GM23338 (cell line): ENCODE measurements at places on chromosomes 12 and 14. TPM values are rescaled to one million over a fixed set of nuclear protein-coding genes. Genes with fewer than 3 reads are reported as not detected.
A peak's percentile ranks its signal among the peaks of the same experiment; 100 is the strongest.

DNA sequence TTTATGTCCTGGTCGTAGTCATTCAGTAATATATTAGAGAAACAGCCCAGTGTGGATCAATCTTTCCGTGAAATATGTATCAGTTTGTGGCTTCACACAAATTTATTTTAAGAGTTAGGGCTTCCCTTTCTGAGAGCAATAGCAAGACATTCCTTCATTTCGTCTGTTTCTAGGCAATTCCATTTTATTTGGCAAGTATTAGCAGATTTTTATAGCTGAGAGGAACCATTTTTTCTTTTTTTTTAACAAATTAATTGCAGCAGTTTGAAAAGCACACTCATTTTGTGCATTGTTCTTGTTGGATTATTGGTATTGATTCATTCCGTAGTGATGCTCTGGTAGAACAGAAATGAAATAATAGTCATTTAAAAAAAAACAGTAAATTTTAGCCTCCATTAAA is 132.9 kb downstream of the SRGAP1 start:
- H3K4me3 ChIP-seq, result no peak overlapping the region
- H3K27me3 ChIP-seq, result no peaks in the 10 kb centered on the region
- DNase-seq, result no peak
- no peak overlapping the region for H3K27ac ChIP-seq
- H3K36me3 ChIP-seq, result no peaks in the 10 kb centered on the region

DNA sequence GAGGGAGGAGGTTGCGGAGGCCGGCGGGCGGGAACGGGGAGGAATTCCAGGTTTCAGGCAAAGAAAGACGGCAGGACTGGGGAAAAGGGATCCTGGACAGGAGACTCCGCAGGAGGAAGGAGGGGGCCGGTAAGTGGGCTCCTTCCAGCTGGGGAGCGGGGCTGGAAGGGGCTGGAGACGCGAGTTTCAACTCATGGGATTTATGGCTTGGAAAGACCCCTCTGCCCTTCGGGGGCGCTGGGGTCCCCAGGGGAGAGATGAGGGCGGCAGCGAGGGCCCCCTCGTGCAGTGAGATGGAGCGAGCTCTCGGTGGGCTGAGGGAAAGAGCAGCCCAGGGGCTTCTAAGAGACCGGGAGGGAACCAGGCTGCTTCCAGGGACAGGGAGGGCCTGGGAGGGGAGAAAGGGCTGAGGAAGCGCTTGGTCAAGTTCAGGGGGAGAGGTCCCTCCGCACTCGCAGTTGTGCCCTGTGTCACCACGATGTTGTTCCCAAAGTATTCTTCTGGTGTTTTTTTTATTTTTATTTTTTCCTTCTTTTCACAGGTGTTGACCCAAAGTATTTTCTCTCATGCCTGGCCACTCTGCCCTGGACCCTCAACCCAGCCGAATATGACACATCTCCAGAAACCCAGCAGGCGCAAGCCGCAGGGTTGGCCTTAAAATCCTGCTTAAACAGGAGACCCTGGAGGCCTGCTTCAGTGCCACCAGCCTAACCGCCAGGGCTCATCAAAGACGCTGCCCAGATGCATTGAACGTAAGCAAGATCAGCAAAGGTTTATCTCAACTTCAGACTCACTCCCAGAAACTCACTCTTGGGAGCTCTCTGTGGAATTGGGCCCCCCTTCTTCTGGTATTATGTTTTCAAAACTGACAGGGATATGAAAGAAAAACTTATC is 16.1 kb downstream of the TNFAIP2 start:
- DNase-seq, result peak; percentile 68
- H3K4me3 ChIP-seq, result peak overlapping the region; percentile 75
- H3K4me1 ChIP-seq, result peaks cover 16% of the 10 kb centered on the region
- no peaks in the 10 kb centered on the region for H3K36me3 ChIP-seq
- H3K27me3 ChIP-seq, result peaks cover 32% of the 10 kb centered on the region

ITGA7 gene
- total RNA-seq, result 45.3 and 49.1 TPM in 2 replicates

- DNase-seq, result no peak
- no peak overlapping the region for H3K27ac ChIP-seq
- H3K36me3 ChIP-seq, result no peaks in the 10 kb centered on the region
- no peaks in the 10 kb centered on the region for H3K4me1 ChIP-seq
- H3K4me3 ChIP-seq, result no peak overlapping the region
Observed at GRCh38 chr14:96251656-96252155, 4.3 kb upstream of the BDKRB1 start.

CLEC1B gene
- total RNA-seq, result not detected in 2 replicates

DNA sequence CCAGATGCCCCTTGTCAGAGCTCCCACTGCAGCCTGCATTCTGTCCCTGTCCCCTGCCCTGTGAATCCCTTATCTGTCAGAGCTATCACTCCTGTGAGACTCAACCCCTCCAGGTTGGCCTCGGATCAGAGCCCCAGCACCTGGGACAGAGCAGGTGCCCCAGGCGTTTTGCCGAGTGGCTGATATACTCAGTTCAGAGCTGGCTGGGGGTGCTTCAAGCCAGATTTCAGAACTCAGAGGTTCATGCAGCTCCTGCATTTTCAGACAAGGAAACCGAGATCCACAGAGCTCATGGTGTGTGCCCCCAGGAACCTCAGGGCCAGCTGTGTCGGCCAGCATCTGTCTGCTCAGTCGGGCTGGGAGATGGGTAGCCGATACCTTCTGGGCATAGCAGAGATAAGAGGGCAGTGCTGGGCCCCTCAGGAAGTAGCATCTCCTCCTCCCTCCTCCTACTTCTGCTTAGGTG is 228.0 kb upstream of the RTL1 start:
- no peaks in the 10 kb centered on the region for H3K36me3 ChIP-seq
- no peaks in the 10 kb centered on the region for H3K27me3 ChIP-seq
- no peak overlapping the region for H3K4me3 ChIP-seq
- no peaks in the 10 kb centered on the region for H3K4me1 ChIP-seq

OR9K2 gene
- 0.14 TPM in 1 of 2 replicates, not detected in the other for total RNA-seq

DNA sequence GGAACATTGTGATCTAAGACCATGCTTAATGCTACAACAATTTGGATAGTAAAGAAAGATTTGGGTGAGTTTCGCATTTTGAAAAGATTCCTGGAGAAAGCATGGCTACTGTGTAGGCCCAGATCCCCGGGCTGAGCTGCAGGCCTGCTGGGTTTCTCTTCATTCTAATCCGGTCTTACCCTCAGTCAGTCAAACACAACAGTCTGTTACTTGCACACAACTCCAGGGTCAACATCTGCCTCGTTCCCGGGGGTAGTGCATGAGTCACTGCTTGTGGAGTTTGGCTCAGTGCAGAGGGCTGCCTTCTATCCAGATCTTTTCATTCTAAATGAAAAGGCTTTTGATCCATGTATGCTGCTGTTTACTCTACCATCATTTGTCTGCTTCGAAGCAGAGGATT is 60.4 kb upstream of the SEL1L start:
- no peaks in the 10 kb centered on the region for H3K36me3 ChIP-seq
- DNase-seq, result no peak
- no peak overlapping the region for H3K4me3 ChIP-seq
- no peak overlapping the region for H3K27ac ChIP-seq
- H3K4me1 ChIP-seq, result no peaks in the 10 kb centered on the region

GRCh38 chr14:51473808-51474565 is 177.7 kb upstream of the FRMD6 start:
- H3K4me1 ChIP-seq, result peaks cover 7% of the 10 kb centered on the region
- H3K27me3 ChIP-seq, result no peaks in the 10 kb centered on the region
- no peak overlapping the region for H3K4me3 ChIP-seq
- peak; percentile 3 for DNase-seq

- H3K4me3 ChIP-seq, result peak overlapping the region; percentile 71
- no peaks in the 10 kb centered on the region for H3K27me3 ChIP-seq
- H3K4me1 ChIP-seq, result peaks cover 28% of the 10 kb centered on the region
- H3K27ac ChIP-seq, result peak overlapping the region; percentile 22; the same call in 1 of the 2 replicates
- H3K36me3 ChIP-seq, result peaks cover 4% of the 10 kb centered on the region; the same call in 1 of the 2 replicates
- DNase-seq, result no peak
Observed at GRCh38 chr12:118063576-118064391, 2.8 kb upstream of the WSB2 start.

- H3K27ac ChIP-seq, result peak overlapping the region; percentile 45
- peaks cover 56% of the 10 kb centered on the region for H3K4me1 ChIP-seq
- no peaks in the 10 kb centered on the region for H3K36me3 ChIP-seq
- no peaks in the 10 kb centered on the region for H3K27me3 ChIP-seq
- peak; percentile 77 for DNase-seq
Observed at GRCh38 chr12:39393890-39394289, 49.0 kb downstream of the KIF21A start.

GRCh38 chr12:541676-542324 is 82.1 kb downstream of the B4GALNT3 start:
- peaks cover 6% of the 10 kb centered on the region for H3K27me3 ChIP-seq
- peaks cover 7% of the 10 kb centered on the region; the same call in 1 of the 2 replicates for H3K4me1 ChIP-seq
- DNase-seq, result no peak
- no peak overlapping the region for H3K27ac ChIP-seq
- no peaks in the 10 kb centered on the region for H3K36me3 ChIP-seq

- H3K27ac ChIP-seq, result no peak overlapping the region
- H3K4me1 ChIP-seq, result peaks cover 11% of the 10 kb centered on the region
- H3K27me3 ChIP-seq, result no peaks in the 10 kb centered on the region
- H3K36me3 ChIP-seq, result peaks cover 10% of the 10 kb centered on the region; the same call in 1 of the 2 replicates
Observed at GRCh38 chr14:31127690-31128089, 79.9 kb downstream of the HECTD1 start.

DNA sequence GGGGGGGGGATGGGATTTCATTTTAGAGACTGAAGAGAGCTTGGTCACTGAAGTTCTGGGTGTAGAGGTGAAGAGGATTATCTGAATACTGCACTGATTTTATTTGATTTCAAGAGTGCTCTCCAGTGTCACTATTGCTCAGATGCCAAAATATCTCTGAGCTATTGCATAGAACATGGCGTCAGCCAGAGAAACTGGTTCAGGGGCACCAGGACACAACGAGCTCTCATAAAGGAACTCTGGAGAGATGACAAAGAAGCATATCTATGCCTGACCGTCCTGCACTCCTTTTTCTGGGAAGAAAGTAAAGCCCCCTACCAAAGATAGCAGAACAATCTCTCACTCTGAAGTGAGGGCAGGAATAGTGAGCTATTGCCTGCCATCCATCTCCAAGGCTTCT is 2.0 kb downstream of the SLC7A8 start:
- no peaks in the 10 kb centered on the region for H3K36me3 ChIP-seq
- peaks cover 28% of the 10 kb centered on the region for H3K4me1 ChIP-seq
- no peak overlapping the region for H3K27ac ChIP-seq

DNA sequence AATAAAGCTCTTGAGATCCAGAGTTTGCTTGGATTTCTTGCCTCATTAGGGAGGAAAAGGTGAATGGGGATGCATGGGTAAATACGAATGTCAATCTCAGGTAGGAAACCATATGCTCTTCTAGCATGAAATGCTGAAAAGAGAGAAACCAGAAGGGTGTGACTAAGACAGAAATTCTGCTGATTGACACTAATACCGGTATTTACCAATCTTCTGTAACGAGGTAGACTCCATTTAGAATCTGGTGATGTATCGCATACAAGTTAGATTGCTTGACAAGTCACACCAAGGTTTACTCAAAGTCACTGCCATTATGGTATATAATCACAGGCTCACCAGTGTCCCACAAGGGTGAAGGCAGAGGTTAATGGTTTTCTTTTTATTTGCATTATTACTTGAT is 337.9 kb downstream of the NRXN3 start:
- no peak for DNase-seq
- no peak overlapping the region for H3K27ac ChIP-seq
- H3K27me3 ChIP-seq, result no peaks in the 10 kb centered on the region
- H3K4me3 ChIP-seq, result no peak overlapping the region

DNA sequence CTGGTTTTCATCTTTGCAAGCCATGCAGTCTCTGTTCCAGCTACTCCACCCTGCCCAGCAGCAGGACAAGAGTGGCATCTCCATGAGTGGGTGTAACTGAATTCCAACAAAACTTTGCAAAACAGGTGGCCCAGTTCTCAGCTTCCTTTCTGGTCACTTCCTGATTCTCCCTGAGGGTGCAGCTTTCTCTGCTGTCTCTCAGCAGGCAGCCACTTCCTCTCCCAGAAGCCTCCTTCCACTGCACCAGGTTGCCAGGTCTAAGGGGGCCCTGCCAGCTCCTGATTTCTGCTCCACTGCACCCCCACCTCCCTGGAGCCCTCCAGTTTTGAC is 341.0 kb upstream of the FKBP4 start:
- no peaks in the 10 kb centered on the region for H3K4me1 ChIP-seq
- H3K36me3 ChIP-seq, result no peaks in the 10 kb centered on the region
- no peak for DNase-seq

TOGARAM1 gene
- 9.8 and 10.8 TPM in 2 replicates for total RNA-seq

DNA sequence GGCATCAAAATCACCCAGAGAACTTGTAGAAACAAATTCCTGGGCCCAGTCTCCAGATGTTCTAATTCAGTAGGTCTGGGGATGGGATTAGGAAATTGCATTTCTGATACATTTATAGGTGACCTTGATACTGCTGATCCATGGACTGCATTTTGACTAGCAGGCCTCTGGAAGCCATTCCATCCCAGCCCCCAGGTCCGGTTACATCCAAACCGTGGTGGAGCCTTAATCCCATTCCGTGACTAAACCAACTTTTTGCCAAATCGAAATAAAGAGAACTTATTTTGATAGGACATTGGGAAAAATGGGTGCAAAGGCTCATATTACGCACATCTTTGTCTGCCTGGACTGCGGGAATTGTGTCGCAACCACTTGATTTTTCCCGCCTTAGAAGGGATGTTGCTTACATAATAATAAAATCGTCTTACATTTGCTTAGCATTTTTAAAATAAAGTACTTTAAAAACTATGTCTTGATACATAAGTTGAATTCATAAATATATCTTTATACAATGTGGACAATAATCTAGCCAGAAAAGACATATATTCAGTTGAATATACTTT is 5.8 kb upstream of the KCNA5 start:
- no peak overlapping the region for H3K4me3 ChIP-seq
- DNase-seq, result no peak
- peaks cover 7% of the 10 kb centered on the region for H3K4me1 ChIP-seq
- H3K27ac ChIP-seq, result no peak overlapping the region
- no peaks in the 10 kb centered on the region for H3K36me3 ChIP-seq

- no peak within 1 kb of the TSS for H3K27ac ChIP-seq
- no peaks in the 10 kb centered on the region for H3K27me3 ChIP-seq
- H3K4me1 ChIP-seq, result peaks cover 17% of the 10 kb centered on the region
- H3K4me3 ChIP-seq, result no peak within 1 kb of the TSS
Observed at GRCh38 chr12:52795694-52796428, at the start of gene KRT3. TSS of gene KRT3 (minus strand) at chr12:52796117. CDS start at chr12:52796042, 75 bp downstream.

GRCh38 chr12:124359671-124360581 is 65.0 kb downstream of the RFLNA start:
- no peaks in the 10 kb centered on the region for H3K4me1 ChIP-seq
- H3K36me3 ChIP-seq, result no peaks in the 10 kb centered on the region; the same call in 1 of the 2 replicates
- no peak overlapping the region for H3K4me3 ChIP-seq
- DNase-seq, result peak; percentile 28

TAS2R20 gene
- total RNA-seq, result 3.9 and 6.0 TPM in 2 replicates

ACRBP gene
- total RNA-seq, result 2.2 TPM in 1 of 2 replicates, not detected in the other

- no peak for DNase-seq
- H3K4me3 ChIP-seq, result no peak overlapping the region
- no peaks in the 10 kb centered on the region for H3K36me3 ChIP-seq
- H3K27ac ChIP-seq, result no peak overlapping the region
- peaks cover 4% of the 10 kb centered on the region; the same call in 1 of the 2 replicates for H3K4me1 ChIP-seq
Observed at GRCh38 chr12:89497467-89497866, 27.1 kb downstream of the GALNT4 start.

SOCS2 gene
- 20.0 and 32.4 TPM in 2 replicates for total RNA-seq

DNA sequence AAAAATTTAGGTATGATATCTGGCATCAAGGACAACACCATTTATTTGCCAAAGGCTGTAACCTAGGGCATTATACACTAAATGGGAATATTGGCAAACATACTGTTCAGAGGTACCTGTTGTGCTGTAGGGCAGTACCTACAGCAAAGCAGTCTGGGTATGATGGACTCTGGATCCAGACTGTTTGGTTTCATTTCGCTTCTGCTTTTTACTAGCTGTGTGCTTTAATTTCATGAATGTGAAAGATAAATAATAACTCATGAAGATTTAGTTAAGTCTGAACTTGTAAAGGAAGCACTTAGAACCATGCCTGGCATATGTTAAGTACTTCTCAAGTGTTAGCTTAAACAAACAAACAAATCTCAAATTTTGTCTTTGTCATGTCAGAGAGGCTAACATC is 17.7 kb upstream of the SLC38A2 start:
- no peak for DNase-seq
- peaks cover 73% of the 10 kb centered on the region for H3K4me1 ChIP-seq
- peaks cover 6% of the 10 kb centered on the region; the same call in 1 of the 2 replicates for H3K36me3 ChIP-seq

INHBC gene
- total RNA-seq, result not detected in 2 replicates
